ENCODE measurements at places on chromosomes 16 and 17. TPM values are rescaled to one million over a fixed set of nuclear protein-coding genes. Genes with fewer than 3 reads are reported as not detected.

DNA sequence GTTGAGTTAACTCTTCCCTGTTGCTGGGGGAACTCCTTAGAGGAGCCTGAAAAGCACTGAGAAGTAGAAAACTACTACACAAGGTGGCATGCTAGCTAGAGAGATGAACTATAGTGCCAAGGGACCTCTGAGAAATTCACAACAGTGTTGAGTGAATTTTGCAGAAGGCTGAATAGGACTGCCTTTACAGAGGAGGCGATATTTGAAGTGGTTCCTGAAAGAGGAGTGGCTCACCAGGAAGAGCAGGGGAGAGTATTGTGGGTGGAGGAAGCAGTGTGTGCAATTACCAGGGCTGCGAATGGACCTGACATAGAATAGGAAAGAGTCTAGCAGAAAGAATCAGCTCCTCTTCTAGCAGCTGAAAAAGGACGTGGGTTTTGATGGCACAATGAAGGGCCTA lies 66.4 kb downstream of the CDK5R1 start:
- DNase-seq = no peak

- no peak for DNase-seq
These were observed 63.3 kb downstream of the CYB561 start for GRCh38 chr17:63382826-63383225.

DNA sequence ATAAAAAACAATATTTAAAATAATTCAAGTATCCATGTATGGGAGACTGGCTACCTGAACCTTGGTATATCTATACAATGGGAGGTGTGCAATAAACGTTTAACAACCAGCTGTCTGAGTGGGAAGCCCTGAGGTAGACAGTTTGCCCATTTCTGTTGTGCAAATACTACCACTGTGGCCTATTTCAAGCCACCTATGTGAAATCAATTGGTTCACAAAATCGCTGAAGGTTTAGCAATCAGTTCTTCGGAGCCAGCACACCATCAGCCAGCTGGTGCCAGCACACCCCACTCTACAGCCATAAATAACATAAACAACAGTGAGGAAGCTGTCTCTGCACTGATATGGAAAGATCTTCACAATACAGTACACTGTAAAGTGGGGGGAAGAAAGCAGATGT lies 46.7 kb upstream of the KDM8 start:
- DNase-seq = no peak

GRCh38 chr16:20415541-20415940 lies 6.2 kb downstream of the ACSM5 start:
- no peak for DNase-seq

GRCh38 chr16:72666267-72666666 lies 381.7 kb downstream of the ZFHX3 start:
- DNase-seq = no peak

DNA sequence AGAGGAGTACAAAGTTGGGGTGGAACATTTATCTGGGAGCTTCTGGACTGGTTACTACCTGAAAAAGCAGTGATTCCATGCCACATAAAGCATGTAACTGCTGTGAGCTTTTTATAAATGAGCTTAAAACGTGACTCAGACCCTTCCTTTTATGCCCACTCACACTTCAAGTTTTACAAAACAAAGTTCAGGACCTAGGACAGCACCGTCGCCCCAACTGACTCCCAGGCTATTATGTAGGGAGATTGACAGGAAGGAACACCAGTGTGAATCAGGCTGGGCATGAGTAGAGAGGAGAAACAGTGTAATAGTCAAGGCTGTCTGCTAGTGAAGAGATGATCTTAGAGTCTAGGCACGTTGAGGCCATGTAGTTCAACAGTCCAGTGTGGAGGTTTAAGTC lies 91.6 kb upstream of the DNAH9 start:
- DNase-seq = no peak

DNA sequence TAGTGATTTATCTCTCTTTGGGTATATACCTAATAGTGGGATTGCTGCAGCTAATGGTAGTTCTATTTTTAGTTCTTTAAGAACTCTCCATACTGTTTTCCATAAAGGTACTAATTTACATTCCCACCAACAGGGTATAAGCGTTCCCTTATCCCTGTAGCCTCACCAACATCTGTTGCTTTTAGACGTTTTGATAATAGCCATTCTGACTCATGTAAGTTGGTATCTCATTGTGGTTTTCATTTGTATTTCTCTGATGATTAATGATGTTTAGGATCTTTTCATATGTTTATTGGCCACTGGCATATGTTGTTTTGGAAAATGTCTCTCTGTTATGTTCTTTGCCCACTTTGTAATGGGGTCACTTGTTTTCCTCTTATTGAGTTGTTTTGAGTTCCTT lies 88.5 kb upstream of the ZNF267 start:
- no peak for DNase-seq

GRCh38 chr16:85871756-85872155 lies 27.2 kb upstream of the IRF8 start:
- no peak for DNase-seq

The KRT12 gene
- total RNA-seq = not detected

Data from right atrium auricular region (tissue), 2 donors.